GM03348 (cell line): ENCODE measurements at places on chromosomes 2 and 18.

GRCh38 chr2:174575124-174575776 is 22.4 kb downstream of the WIPF1 start:
- DNase-seq, result no peak

DNA sequence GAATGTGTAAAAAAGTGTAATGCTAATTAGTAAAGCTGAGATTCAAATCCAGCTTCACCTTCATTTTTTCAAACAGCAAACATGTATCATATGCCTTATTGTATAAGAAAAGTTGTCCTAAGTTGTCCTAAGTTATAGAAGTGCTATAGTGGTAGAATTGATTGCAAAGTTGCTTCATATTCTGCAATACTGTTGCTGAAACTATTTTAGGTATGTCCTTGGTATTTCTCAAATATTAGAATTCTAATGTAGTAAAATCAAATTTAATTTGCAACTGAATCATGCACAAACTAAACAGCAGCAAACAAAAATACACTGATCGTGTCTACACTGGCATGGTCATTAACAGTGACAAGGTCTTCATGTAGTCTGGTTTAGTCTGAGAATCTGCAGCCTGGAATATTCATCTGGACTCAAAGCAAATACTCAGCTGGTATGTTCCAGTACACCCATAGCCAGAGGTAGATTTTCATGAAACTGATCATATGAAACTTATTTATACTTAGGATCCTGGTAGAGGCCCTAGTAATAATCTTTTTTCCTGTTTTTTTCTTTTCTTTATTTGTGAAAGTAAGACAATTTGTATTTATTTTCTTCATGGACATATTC is 555.6 kb upstream of the ZEB2 start:
- peak; percentile 19 for DNase-seq

DNA sequence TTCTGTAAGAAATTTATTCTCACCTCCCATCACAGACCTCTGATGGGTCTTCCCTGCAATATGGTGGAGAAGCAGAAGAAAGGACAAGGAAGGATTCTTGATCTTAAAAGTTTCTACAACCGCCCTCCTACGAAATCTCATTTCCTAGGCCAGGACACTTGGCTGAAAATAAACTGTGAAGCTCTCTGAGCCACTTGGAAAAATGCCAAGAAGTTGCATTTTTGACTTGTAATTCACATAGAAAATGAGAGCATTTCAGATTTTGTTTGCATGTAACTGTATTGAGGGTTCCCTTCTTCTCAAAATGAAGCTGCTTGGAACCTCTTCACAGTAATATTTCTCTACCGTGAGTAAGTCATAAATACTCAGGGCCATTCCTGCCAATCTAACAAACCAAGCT is 458.3 kb upstream of the SLC14A2 start:
- DNase-seq, result no peak

DNA sequence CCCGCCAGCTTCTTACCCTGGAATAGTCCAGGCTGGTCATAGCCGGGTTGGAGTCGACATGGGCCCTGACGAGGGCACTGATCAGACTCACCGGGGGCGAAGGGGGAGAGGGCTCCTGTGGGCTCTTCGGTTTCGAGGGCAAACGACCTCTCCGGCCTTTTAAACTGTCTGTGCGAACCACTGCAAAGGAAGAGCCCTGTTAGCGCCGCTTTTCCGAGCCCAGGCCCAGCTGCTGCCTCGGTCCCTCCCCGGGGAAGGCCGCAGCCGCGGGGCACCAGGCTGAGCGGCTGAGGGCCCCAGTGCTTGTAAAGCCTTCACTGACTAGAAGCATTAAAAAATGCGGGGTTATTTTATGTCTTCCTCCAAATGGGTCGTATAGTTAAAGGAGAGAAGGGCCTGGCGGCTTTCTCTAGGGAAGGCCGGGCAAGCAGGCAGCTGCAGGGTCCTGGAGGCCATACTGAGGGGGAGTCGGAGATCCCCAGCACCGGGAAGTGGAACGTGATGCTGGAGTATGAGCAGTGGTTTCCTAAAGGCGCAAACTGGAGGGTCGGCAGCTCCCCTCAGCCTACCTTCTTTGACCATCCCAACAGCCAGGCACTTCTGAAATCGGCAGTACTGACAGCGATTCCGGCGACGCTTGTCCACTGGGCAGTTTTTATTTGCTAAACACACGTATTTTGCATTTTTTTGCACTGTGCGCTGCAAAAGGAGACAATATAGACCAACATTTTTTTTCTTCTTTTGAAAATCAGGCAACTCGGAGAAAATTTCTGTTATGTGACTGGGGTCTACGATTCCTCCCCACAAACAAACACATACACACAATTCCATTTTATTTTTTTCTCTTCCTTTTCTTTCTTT is 4.5 kb downstream of the NR4A2 start:
- no peak for DNase-seq

GRCh38 chr2:64478502-64479230 is 24.7 kb downstream of the LGALSL start:
- no peak for DNase-seq

DNA sequence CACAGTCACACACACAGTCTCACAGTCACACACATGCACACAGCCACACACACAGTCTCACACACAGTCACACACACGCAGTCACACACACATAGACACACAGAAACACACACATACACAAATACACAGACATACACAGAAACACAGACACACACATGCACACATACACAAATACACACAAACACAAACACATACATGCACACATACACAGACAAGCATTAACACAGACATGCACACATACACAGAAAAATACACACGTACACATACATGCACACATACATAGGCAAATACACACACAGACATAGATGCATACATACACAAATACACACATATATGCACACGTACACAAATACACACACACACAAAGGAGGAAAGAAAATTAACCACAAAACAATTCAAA is 150.5 kb downstream of the ALK start:
- no peak for DNase-seq

- DNase-seq, result peak; percentile 84
Observed at GRCh38 chr2:1730015-1730927, 14.0 kb downstream of the PXDN start.

DNA sequence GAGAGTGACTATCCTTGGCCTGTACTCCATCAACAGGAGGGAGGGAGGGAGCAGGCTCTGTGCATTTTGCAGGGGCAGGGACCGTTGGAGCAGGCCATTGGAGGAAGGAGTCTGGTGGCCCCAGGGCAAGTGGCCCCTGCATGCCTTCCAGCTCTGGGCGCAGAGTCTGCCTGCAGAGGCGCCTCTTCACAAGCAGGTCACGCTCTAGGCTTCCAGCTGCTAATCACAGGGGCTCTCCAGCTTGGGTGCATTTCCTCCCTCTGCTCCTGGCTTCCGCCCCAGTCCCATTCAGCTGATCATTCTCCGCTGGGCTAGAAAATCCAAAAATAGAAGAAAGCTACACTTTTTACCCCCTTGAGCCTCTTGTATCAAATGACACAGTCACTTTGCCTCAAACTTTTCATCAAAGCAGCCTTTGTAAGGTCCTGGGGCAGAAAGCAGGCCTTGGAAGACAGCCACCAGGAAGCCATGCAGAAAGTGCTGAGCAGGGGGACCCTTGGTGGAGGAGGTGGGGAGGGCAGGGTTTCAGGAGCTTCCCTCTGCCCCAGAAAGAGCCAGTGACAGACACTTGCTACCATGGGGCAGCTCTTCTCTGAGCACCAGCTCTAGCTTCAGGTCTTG is 11.3 kb downstream of the TMEM247 start:
- DNase-seq, result peak; percentile 51

- DNase-seq, result no peak
Observed at GRCh38 chr2:232884549-232885263, 14.6 kb downstream of the SNORC start.

DNA sequence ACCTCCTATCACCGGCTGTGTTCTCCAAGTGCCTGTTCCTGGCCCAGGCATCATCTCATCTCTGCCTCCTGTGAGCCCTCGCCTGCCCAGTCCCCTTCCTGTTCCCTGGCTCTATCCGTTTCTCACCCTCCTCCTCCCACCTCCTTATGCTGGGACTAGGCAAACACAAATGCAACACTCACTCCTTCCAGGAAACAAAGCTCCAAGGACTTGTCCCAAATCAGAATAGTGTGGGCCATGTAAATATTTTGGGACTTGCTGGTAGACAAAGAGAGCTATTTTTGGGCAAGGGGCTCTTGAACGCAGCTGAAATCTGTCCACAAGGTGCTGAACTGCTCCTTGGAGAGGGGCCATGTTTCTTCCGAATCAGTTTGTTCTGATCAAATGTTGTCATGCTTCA is 25.3 kb downstream of the MBP start:
- no peak for DNase-seq

DNA sequence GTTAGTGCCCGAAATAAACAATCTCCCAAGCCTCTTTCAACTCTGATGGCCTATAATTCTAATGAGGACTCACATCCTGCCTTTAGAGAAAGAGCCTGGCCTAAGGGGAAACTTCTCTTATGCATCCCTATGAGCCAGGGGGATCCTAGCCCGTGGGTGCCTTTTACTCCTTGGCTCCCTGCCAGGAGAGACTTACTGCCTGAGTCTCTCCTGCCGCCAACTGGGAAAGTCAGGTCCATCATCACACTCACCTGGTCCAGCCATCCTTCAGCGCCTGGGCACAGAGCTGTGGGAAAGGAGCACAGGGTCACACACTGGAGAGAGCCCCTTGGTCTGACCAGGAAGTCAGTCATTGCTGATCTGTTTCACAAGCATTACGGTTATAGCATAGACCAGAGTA is 24.1 kb downstream of the ENOSF1 start:
- DNase-seq, result no peak

DNA sequence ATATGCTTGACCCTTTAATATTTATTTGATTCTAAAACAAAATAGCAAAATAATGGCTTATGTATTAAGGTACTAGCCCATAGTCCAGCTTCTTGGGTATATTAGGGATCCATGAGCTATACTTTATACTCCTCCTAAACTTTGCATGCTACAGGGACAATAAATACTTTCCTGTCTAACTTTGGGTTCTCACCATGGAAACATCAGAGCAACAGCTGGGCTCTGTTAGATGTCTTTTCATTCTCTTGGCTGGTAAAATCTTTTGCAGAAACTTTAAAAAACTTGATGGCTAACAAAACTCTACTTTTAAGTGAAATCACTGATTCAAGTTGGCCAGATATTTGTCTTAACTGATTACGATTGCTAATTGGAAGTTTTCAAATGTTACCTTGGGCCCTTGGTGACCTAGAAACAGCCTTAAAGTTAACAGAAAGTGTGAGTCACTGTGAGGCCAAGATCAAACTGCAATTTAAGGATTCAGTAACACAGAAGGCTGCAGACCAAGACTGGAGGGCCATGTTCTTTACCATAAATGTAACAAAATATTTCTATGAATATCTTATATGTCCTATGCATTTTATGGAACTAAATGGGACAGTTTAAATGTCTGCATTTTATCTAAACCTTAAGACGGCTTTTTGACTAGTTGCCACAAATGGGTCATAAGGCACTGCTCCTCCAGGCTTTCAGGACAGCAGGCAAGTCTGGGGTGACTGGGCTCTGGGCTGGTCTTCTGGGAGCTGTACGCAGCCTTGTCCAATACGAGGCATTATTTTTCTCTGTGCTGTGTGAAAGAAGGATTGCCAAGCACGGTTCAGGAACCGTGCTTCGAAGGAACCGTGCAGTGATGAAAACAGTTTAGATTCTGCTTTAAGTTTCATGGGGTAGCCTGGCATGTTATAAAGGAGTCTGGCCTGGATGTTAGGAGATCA is 188.5 kb downstream of the TPGS2 start:
- DNase-seq, result no peak

DNA sequence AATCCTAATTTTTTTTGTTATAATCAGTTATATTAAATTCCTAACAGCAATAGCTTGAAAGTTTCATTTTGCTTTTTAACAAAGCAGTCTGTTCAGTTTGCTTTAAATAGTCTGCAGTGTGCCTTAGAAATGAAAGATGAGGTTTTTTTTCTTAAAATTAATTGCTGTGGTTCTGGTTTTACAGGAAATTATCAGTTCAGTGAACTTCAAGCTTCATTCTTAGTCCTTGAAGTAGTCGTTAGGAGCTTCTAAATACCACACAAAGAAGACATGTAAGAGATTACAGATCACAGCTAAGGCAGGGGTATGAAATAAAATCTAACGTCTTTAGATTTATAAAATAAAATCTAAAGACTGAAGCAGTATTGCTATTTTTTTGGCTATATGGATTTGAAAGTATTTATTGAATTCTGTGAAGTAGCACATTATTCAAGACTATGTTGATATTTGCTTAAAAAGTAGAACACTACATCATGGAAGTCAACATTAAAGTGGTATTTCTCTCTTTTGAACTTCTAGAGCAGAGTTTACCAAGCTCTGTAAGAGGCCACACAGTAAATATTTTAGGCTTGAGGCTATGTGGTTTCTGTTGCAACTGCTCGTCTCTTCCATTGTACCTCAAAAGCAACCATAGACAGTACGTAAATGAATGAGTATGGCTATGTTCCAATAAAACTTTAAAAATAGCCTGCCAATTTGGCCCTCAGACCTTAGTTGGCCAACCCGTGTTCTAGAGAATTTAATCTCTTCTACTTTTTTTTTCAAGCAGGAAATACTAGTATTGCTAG is 81.5 kb upstream of the STON1 start:
- peak; percentile 56 for DNase-seq

DNA sequence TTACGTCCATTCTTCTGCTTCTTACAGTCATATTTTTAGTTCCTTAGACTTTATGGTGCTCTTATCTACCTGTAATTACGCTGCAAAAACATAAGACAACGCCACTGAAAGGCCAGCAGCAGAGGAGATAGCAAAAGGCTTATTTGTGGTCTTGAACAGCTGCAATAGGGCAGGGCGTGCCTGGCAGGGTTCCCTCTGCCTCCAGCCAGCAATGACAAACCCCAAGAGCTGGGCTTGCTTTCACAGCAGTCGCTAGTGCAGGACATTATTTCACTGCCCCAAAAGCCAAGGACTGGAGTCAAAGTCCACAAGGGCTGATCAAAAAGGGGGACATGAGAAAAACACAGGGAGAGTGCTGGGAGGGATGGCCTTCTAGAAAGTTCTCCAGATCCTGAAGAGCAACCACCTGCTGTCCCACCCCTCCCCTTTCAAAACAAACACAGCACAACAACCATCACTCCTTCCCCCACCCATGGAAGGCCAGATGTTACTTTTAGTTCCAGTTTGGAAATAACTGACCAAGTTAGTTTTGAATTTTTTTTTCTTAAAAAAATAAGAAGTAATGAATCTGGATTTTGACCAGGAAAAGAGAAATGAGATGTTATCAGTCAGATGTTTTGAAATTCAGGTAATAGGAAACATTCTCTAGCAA is 127.8 kb downstream of the RBMS1 start:
- DNase-seq, result peak; percentile 36

GRCh38 chr2:172951554-172951953 is 124.1 kb upstream of the MAP3K20 start:
- DNase-seq, result no peak

DNA sequence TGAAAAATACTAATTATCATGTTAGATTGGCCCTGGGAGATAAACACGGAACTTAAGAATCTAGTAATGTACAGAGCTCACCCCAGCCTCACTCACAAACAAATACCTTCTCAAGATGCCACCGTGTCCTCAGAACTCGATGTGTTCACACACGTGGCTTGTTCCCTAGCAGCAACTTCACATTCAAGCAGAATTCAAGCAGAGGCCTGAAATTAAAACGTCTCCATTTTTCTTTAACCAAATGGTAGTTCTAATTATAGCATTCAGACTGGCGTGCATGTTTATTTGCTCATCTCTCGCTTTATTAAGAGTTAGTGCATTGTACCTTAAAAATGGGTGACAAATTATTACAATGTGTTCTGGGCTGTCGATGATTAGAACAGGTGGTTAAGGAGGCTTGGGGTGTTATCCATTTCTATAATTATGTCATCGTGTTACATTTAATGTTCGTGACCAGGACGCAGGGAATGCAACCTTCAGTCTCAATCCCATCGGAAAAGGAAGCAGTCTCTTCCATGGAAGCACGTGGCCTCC is 57.3 kb upstream of the SLC66A3 start:
- no peak for DNase-seq
